Stimulated activated CD8-positive, alpha-beta memory T cell treated with anti-CD3 and anti-CD28 coated beads, Interleukin-7, amount 100 ng/mL, for 1 hour (primary cell): ENCODE measurements at places on chromosomes 5 and 9.

- no peak for DNase-seq
Measured at GRCh38 chr5:174501461-174502069, 222.8 kb upstream of the MSX2 start.

DNA sequence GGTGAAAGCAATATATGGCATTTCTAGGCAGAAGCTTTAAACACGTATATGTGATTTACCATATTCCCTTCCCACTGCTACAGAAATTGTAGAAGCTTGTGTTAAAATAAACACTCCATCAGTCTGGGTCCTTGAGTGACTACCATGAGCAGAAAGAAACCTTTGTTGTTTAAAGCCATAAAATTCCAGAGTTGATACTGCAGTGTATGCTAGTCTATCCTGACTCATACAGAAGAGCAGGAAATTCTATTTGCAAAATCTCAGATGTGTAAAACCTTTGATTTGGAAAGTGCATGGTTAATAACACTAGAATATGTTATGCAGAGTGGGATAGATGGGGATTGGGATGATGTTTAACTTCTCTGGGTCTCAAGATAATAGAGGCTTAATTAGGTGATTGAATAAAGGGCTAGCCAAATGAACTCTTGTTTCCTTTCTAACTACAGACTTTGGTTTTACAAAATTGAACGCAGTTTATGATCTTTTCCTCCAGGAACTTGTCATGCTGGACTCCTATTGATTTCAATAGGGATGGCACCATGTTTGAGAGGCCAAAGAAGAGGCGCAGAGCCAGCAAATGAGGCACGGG is 282.7 kb upstream of the VLDLR start:
- no peak for DNase-seq

DNA sequence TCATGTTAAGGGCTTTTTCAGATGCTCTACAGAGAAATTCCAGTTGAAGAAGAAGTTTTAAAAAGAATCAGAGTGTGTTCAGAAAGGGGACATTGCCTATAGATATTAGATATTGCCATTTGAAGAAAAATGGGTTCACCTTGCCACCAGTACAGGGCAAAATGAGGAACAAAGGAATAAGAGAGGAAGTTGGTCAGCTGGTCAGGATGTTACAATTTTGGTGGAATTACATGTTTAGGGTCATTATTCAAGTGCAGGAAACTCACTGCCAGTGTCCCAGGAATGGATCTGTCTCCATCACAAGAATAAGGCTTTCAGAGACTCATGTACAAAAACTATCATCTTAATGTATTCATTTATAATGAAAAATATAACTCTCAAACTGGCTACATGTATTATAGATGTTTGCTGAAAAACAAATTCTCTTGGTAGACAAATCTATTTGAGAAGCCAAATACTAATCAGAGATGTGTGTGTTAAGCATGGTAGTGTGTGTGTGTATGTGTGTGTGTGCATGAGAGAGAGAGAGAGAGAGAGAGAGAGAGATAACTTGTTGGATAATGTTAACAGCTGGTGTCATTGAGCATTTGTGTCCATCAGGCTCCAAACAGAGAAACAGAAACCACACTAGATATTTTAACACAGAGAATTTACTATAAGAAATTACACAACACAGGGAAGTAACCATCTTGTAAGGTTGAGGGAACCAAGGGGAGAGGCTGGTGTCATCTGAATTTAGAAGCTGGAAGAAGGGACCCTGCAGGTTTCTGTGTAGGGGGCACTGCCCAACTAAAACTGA is 5.0 kb upstream of the C1QTNF3 start:
- DNase-seq, result no peak

- no peak for DNase-seq
Measured at GRCh38 chr5:10393491-10393890, 40.0 kb downstream of the MARCHF6 start.

DNA sequence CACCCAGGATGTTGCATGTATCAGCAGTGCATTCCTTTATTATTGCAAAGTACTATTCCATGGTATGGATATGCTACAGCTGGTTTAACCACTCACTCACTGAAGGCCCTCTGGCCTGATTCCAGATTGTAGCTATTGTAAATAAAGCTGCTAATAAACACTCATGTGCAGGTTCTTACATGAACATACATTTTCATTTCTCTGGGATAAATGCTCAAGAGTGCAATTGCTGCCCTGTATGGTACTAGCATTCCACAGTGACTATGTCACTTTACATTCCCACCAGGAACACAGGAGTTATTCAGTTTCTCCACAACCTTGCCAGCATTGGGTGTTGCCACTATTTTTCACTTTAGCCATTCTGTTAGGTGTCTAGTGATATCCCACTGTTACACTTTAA is 267.6 kb downstream of the SPOCK1 start:
- no peak for DNase-seq

DNA sequence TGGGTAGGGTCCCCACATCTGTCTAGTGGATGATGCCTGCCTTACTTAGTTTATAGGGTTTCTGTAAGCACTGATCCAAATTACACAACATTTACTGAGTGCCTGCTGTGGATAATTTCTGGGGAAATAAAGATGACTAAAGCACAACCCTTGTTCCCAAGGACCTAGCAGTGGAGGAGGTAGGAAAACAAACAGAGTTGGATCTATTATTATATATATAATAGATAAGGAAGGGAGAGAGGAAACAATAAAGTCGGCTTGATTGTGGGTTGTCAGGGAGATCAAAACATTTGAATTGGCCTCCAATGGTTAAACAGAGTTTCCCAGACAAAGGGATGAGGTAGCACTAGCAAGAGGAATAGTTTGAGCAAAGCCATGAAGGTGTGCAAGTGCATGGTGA is 14.0 kb downstream of the IL33 start:
- DNase-seq, result no peak

DNA sequence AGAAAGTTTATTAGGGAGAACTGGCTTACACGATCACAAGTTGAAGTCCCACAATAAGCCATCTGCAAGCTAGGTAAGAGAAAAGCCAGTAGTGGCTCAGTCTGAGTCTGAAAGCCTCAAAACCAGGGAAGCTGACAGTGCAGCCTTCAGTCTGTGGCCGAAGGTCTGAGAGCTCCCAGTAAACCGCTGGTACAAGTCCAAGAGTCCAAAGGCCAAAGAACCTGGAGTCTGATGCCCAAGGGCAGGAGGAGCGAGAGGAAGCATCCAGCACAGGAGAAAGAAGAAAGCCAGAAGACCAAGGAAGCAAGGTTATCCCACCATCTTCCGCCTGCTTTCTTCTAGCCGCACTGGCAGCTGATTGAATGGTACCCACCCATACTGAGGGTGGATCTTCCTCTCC is 97.3 kb upstream of the FBN2 start:
- no peak for DNase-seq

DNA sequence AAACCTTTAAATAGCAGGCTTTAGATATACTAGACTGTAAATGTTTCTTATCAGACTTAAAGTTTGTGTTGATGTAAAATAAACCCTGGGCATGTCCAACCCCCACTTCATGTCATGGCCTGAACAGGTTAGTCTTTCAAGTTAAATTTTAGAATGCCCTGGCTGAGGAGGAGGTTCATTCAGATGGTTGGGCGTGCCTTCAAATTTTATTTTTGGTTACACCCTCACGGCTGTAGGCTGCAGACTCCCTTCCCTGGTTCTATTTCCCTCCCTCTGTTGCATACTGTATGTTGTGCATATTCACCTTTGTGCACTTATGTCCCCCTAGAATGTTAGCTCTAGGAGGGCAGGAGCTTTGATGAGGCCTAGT is 5.3 kb upstream of the BICD2 start:
- no peak for DNase-seq
